Memory B cell (primary cell): ENCODE measurements at places on chromosomes 11 and 22.

GRCh38 chr11:10355257-10355661 lies 50.4 kb downstream of the ADM start:
- DNase-seq, result no peak

- DNase-seq, result no peak
These were observed 83.3 kb downstream of the ZC3H12C start for GRCh38 chr11:110176366-110177085.

- DNase-seq, result no peak
These were observed 3.0 kb upstream of the SOX6 start for GRCh38 chr11:16359369-16359768.

DNA sequence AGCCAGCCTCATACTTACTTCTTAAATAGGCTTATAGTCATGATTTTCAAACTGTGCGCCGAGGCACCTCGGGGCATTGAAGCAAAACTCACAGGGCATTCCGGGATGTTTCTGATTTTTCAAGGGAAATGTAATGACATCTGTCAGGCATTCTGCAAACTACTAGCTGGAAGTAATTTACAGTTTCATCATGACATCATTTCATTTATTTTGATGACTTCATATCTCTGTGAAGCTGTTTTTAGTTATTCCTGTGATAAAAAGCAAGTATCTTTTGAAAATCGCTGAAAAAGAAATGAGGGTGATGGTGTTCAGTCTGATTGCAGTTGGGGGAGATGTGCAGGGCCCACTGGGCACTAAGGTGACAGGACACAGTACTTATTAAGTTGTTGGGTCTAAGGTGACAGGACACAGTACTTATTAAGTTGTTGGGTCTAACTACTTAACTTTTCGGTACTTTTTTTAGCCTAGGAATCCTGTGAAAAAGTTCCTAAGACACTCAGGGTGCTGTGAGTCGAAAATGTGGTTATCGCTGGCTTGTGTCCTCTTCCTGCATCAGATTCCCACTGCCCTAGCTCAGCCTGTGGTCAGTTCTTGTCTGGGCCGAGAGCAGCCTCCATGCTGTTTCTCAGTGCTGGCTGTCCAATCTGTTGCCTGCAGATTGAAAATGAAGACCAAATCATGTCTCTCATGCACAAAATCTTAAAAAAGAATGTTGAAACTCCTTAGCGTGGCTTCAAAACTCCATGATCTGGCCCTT lies 42.6 kb downstream of the APLP2 start:
- no peak for DNase-seq

DNA sequence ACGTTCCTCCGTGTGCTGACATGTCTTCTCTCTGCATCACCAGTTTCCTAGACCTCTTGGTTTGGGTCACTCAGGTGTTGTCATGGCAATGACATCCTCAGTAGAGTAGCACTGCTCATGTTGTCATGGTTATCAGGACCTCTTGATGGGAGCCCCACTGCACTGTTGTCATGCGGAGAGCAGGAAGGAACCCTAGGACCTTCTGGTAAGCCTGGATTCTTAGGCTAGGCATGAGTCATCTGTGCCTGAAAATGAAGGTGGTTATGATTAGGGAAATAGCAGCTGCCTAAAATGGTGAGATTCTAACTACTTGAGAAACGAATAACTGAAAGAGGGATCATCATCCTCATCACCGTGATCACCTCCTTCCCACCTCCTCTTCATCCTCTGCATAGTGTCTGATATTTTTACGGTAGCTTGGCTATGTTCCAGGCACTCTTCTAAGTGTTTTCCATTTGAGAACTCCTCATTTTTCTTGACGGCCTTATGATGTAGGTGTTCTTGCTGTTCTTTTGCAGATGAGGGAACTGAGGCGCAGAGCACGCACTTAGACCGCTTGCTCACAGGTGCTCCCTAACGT lies 858.4 kb downstream of the NTM start:
- no peak for DNase-seq

GRCh38 chr11:116697639-116698038 lies 75.1 kb downstream of the BUD13 start:
- DNase-seq, result no peak

- DNase-seq, result no peak
These were observed 26.0 kb downstream of the RPUSD4 start for GRCh38 chr11:126185259-126186024.

- DNase-seq, result no peak
These were observed 14.3 kb downstream of the ATP5MG start for GRCh38 chr11:118415739-118416068.

GRCh38 chr11:10051868-10052586 lies 242.0 kb downstream of the SBF2 start:
- DNase-seq, result no peak

DNA sequence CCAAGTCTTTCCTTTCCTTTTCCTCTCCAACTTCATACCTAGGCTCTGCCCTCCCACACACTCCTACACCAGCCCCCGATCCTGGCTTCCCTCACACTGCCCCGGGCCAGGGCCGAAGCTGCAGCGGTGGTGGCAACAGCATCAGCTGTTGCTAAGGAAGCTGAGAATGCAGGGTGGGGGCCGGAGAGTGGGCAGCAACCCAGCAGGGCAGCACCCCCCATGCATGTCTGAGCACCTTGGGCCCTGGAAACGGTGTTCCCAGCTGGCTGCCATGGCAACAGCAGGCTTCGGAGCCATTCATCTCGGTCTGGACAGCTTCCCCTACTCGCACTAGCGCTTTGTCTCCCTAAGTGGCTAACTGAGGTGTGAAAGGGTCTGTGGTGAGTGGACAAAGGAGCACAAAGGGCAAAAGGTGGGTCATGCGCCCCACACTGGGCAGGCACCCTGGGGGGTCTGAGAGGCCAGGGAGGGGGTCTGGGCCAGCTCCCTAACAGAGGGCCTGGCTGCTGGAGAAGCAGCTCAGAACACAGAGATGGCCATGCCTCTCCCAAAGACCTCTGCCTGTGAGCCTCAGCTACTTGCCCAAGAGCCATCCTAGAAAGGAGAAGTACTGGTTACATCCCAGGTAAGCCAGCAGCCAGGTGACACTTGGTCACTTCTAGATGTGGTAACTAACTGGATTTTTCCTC lies 42.1 kb upstream of the JAM3 start:
- DNase-seq, result no peak

DNA sequence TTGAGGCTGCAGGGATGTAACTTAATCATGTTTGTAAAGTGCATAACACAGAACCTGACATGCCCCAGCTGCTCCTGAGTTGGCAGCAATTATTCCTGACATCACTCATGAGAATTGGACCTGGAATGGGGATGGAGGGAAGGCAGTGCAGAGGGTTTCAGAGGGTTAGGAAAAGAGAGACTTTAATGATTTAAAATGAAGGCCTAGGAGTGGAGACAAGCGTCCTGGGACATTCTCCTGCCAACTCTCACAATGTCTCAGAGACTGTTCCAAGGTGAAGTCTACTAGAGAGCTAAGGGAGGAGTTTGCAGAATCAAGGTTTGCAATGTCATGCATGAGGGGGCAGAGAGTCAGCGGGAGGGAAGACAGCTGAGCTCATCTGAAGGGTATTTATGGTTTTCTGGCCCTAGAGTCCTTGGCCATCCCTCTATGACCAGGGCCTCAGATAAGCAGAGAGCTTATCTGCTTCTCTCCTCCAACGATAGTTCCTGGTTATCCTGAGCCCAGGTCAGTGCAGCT lies 36.9 kb downstream of the GGTLC2 start:
- DNase-seq, result no peak

GRCh38 chr11:22317656-22318055 lies 20.5 kb upstream of the SLC17A6 start:
- DNase-seq, result no peak

GRCh38 chr22:19607192-19608002 lies 83.2 kb upstream of the CLDN5 start:
- no peak for DNase-seq

DNA sequence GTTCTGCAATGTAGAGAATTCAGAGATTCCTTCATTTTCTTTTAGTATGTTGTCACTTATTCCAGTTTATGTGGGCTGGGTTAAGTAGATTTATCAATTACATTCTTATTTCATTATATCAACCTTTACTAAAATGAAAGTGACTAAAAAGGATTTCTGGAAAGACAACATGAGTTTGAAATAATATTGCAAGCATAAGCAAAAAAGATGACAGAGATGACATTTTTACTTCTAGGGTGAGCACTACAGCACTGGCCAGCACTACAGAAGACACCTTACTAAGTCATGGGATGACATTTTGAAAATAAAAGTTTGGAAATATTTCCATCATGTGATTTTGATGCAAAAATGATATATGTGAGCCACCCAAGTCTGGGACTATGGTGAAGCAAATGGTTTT lies 2.1 kb upstream of the USP47 start:
- no peak for DNase-seq

DNA sequence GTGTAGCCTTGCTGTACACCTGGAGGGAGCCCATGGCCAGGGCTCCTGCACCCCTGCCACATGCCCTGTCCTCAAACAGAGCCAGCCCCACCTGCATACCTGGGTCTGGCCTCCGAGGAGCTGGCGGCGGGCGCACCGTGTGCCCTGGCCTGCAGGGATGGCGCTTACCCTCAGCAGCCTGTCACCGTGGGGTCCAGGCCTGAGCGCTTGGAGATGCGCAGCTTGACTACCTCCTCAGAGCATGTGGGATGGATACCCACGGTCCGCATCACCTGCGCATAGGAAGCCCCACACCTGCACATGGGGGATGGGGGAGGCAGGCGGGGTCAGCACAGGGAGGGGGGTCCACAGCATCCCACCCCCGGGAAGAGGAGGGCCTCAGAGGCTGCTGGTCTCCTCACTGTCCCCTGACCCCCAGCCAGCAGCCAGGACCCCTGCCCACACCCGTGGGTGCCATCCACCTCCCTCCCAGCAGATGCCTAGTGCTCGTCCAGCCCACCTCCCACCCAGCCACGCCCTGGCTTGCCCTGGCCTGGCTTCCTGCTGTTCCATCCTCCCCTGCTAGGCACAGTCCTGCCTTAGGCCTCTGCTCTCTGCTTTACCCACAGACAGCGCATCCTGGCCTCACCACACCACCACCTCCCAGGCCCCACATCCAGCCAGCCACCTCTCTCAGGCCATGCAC lies 22.4 kb upstream of the GNB1L start:
- DNase-seq, result no peak

DNA sequence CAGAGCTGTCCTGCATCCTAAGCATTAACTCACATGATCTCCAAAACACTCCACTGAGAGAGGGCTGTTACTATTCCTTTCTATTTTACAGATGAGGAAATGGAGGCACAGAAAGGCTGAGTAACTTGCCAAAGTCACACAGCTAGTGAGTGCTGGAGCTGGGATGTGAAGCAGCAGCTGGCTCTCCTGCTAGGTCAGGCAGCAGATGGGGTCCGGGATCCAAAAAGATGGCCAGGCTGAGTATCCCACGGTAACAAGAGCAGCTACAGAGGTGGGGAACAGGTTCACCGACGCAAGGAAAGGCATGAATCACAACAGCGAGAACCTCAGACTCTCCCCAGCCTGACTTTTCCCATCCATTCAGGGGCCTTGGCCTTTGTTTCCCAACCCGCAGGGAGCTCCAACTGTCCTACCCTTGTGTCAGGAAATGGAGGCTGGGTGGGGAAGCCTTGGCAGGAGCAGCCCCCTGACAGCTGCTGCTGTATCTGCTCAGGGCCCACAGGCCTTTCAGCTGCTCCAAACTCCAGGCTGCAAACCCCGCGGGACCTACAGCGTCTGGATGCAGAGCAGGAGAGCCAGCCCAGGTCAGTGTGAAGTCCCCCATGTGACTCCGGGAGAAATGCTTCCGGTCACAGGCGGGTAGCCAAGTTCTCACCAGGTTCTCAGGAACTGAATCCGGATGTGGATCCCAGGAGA lies 29.5 kb downstream of the DKK3 start:
- DNase-seq, result no peak

GRCh38 chr22:43047605-43048004 lies 32.7 kb upstream of the PACSIN2 start:
- DNase-seq, result no peak

GRCh38 chr11:131855320-131855719 lies 484.9 kb downstream of the NTM start:
- no peak for DNase-seq

DNA sequence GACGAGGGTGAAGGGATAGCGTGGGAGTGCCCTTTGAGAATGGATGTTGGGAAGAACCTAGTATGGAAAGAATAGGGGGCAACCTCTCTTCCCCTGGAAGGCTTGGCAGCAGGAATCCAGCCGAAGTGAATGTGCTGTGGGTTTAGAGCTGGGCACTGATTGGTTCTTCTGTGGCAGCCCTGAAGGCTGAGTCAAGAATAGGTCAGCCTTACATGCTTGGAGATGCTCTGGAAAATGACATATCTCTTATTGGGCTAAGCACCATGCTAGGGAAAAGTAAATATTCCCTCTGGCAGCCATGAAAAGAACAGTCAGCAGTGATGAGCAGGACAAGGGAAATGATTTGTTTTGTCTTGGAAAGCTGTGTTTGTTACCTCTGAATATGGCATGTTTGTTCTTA lies 149.5 kb downstream of the COMMD9 start:
- no peak for DNase-seq

DNA sequence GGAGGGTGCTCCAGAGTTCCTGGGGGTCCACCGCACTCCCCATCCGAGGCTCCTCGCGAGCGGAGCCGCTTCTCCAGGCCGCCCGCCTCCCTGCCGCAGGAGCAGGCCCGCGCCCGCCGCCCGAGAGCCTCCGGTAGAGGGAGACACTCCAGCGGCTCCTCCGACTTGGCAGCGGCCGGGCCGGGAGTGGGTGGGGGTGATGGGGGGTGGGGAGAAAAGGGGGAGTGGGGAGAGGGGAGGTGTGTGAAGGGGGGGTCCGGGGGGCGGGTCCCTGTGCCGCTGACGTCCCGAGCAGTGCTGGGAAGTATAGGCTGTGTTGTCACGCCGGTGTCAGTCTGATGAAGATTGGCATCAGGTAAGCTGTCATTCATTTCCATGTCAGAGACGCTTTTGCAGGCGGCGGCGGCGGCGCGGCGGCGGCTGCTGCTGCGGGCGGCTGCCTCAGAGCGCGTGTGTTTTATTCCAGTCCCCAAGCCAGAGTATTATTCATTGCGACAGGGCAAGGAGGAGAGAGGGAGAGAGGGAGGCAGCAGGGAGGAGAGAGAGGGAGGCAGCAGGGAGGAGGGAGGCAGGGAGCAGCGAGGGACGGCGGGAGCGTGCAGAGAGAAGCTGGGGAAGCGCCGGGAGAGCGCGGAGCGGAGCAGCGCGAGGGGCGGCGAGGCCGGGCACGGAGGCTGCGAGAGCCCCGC lies at the start of gene PKNOX2:
Gene PKNOX2, plus strand, starts transcription at position 330 of the 689 bp plus-strand sequence. CDS start 186,555 bp downstream, outside the sequence.
- DNase-seq, result peak; percentile 31

GRCh38 chr11:64314805-64315561 lies 2.4 kb downstream of the TRMT112 start:
- DNase-seq, result no peak

DNA sequence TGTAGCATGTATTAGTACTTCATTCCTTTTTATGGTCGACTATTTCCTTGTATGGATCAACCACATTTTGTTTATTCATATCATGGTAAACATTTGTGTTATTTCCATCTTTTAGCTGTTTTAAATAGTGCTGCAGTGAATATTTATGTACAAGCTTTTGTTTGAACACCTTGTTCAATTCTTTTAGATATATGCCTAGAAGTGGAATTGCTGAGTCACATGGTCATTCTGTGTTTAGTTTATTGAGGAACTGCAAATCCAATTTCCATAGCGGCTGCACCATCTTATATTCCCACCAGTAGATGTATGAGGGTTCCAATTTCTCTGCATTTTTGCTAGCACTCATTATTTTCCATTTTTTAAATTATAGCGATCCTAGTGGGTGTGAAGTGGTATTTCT lies 61.5 kb upstream of the GRK2 start:
- no peak for DNase-seq

- no peak for DNase-seq
These were observed 45.7 kb downstream of the KCNQ1OT1 start for GRCh38 chr11:2653930-2654739.
